ENCODE measurements at places on chromosomes 12 and 14.

DNA sequence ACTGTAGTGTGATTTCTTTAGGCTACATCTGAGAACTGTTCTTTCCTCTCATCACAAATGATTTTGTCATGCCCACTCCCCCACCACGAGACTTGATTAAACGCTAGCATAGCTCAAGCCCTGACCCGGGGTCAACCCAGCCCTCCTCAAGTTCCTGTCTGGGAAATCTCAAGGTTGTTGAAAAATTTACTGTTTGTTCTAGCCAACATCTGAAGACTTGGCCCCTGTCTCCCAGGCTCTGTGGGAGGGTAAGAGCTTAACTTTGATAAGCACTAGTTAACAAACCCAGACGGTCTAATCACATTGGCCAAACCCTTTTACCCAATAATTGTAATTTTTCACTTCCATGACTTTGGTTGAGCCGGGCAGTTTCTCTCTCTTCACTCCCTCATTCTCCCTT is 86.2 kb upstream of the AMIGO2 start:
- no peak for DNase-seq

- DNase-seq = no peak
These were observed 6.2 kb downstream of the IRF2BPL start for GRCh38 chr14:77022236-77022852.

- peak; percentile 38 for DNase-seq
These were observed 535.2 kb downstream of the BCL11B start for GRCh38 chr14:98736701-98737338.

GRCh38 chr14:73567951-73568885 is 795 bp upstream of the ACOT2 start:
- DNase-seq = no peak

Data from islet precursor cell (in vitro differentiated cells).